ENCODE measurements at places on chromosomes 11 and 22.

GRCh38 chr11:128776424-128777284, 82.8 kb downstream of the FLI1 start:
- DNase-seq, result no peak

DNA sequence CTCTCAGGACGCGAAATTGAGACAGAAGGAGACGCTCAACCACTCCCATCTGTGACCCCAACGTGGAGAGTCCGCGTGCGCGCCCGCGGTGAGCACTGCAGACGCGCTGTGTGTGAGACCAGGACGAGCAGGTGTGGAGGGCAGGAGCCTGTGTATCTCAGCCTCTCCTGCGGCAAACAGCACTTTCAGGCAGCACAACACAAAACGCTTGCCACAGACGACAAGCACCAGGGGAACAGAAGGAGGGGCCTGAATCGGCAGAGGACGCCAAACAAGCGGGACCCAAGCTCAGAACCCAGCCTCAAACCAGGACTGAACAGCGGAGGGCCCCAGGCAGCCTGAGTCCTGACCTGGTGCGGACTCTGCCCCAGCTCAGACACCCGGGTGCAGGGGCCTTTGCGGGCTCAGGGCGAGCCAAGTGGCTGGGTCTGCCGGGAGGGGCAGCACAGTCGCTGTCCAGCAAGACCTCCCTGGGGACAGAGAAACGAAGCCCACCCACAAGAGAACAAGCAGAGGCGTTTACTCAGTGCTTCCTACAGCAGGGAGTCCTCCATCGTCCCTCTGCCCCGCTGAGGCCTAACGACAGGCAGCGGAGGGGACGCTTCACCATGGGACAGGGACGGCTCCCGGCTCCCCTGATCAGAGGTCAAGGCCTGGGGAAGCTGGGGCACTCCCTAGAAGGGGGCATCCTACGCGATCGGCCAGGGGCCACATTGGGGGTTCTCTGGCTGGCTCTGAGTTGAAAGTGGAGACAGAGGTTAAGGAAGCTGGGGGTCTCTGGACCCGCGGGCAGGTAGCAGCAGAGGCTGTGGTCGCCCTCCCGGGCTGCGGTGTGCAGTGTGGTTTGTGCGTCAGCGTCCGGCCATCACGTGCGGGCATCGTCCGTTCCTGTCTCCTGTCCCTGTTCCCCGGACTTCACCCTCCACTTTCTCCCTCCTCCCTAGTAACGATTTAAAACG, 560.8 kb downstream of the BRD1 start:
- DNase-seq, result no peak

DNA sequence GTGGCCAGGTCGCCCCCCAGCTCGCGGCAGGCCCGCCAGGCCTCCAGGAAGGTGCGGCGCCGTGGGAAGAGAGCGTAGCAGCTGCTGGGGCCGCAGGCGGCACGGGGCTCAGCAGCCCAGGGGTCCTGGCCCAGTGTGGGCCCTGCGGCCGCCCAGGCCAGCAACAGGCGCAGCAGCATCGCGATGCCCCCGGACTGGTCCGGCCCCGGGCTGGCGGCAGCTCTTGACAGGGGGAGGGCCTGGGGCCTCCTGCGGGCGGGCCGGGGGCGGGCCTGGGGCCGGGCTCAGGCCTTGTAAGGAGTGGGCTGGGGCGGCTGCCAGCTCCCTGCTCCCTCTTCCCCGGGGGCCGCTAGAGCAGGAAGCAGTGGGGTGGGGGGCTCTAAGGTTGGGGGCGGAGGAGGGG, at the start of gene CD248:
TSS of gene CD248 (minus strand) at position 196 of the 403 bp plus-strand sequence. CDS start at position 179, 17 bp downstream.
- DNase-seq, result no peak

GRCh38 chr11:35232891-35233330, 93.9 kb downstream of the CD44 start:
- no peak for DNase-seq

DNA sequence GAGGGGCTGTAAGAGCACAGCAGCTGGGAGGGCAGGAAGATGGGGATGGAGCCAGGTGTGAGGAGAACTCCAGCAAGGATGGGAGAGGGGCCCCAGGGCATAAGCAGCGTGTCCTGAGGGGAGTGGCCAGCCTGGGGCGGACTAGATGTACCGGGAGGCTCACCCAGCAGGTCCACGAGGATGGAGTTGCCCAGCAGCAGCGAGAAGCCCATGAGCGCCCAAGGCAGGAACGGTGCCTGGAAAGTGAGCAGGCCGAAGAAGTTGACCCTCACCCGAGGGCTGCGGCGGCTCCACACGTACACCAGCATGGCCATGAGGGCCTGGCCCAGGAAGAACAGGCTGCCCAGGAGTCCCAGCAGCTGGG, 1.3 kb downstream of the DERL3 start:
- no peak for DNase-seq

DNA sequence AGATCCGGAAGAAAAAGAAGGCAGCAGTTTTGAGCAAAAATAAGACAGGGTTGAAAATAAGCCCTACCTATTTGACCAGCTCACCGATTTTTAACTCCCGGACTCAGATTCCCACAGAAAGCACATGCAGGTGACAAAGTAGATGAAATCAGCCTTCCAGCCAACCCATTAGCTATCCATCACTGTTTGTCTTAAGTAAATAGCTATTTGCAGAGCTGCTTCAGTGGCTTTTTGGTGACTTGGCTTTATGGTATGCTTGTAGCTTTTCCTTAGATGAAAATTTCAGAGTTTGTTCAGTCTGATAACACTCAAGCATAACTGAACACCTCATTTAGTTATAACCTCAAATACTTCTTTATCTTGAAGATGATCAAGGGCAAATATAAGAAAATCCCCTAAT, 192.6 kb downstream of the HIPK3 start:
- DNase-seq, result no peak

DNA sequence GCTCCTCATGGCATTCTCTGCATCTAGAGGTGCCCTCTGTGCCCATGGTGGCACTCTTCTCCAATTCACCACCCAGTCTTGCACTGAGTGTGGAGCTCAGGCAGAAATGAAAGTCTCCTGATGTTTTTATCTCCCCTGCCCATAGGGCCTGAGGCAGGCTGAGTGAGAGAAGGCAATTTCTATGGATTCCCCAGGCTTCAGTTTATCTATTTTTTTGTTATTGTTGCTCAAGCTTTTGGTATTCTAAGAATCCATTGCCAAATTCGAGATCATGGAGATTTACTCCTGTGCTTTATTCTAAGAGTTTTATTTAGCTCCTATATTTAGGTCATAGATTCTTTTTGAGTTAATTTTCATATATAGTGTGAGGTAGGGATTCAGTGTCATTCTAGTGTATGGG, 40.7 kb downstream of the TSPAN18 start:
- DNase-seq, result no peak

DNA sequence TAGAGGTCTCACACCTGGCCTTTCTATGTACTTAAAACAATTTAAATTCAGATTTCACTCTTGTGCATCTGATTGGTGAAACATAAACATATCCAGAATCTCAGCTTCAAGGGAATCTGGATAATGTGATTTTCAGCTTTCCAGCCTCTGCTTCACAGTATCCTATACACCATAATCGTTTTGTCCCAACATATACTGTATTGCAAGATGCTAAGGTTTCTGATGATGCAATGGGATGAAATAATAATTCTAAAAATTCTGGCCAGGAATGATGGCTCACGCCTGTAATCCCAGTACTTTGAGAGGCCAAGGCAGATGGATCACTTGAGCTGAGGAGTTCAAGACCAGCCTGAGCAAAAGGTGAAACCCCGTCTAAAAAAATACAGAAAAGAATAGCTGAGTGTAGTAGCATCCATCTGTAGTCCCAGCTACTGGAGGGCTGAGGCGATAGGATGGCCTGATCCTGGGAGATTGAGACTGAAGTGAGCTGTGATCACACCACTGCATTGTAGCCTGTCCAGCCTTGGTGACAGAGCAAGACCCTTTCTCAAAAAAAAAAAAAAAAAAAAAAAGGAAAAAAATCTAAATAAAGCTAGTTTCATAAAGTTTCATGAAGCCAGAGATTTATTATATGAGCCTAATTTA, 41.0 kb upstream of the CTSC start:
- DNase-seq, result no peak

GRCh38 chr11:1603629-1604028, 4.6 kb downstream of the KRTAP5-3 start:
- peak; percentile 15 for DNase-seq

DNA sequence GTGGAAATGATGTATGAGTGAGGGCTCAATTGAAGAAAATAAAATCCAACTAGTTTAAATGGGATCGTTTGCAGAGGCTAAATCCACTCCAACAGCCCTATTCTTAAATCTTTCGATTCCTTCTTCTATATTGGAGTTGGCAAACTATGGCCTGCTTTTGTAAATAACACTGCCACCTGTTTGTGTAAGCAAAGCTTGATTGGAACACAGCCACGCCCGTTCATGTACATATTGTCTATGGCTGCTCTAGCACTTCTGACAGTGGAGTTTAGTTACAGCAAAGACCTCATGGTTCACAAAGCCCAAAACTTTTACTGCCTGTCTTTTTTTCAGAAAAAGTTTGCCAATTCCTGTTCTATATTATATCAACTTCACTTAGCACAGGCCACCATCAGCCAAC, 40.6 kb upstream of the RCN1 start:
- no peak for DNase-seq

- DNase-seq, result no peak
Observed at GRCh38 chr22:42895087-42895486, 38.0 kb upstream of the ARFGAP3 start.

DNA sequence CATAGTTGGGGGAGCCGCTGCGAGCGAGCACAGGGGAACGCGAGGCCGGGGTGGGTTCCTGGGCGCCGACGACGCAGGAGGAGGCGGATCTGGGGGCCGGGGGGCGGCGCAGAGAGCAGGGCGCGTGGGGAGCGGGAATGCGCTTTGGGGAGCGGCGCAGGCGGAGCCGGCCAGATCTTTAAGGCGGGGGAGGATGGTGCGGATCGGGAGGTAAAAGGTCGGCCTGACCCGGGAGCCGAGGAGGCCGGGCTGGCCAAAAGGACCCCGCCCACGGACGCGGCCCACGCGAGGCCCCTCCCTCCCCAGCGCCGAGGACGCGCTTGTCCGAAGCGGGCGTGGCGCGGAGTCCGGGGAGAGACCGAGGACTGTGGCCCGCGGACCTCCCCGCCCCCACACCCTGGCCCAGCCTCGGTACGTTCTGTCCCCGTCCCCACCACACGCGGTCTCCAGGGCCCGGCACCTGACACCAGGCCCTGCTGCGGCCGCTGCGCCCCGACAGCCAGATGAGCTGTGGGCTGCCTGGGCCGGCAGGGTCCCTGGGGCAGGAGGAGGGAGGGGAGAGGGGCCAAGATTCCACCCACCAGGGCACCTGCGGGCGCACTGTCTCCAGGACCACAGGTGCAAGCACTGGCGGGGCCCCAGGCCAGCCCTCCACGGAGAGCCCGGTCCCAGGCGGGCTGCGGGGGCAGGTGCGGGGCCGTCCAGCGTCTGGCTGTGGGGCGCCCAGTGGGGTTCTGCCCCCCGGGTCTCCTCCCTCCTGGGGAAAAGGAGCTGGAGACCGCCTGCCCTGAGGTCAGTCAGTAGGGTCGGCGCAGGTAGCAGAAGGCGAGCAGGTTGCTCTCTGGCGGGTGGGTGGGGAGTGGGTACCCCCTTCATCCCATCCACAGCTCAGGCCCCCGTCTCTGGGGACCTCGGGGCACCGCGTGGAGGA, 10.9 kb downstream of the PIM3 start:
- DNase-seq, result no peak

DNA sequence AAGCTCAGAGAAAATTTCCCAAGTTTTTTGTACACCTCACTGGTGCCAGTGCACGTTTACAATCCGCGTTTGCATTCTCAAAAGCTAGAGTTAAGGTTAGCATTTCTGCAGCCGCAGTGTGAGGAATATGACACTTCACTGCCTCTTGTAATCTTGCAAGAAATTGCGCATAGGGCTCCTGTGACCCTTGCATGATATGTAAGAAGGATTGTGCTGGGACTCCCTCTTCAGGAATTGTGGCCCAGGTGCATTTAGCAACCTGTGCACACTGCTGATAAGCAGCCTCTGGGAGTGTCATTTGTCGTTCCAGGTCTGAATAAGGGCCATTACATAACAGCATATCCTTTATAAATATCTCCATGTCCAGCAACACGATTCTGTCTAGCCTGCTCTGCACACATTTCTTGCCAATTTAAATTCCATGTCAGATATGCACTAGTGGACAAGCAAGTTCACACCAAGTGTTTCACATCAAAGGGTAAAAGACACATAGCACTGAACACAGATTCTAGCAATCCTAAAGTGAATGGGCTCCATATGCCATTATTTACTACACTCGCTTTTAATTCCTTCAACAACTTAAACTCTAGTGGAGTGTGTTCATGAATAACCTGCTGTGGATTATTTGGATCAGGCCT, 69.2 kb upstream of the INCENP start:
- peak; percentile 6 for DNase-seq

DNA sequence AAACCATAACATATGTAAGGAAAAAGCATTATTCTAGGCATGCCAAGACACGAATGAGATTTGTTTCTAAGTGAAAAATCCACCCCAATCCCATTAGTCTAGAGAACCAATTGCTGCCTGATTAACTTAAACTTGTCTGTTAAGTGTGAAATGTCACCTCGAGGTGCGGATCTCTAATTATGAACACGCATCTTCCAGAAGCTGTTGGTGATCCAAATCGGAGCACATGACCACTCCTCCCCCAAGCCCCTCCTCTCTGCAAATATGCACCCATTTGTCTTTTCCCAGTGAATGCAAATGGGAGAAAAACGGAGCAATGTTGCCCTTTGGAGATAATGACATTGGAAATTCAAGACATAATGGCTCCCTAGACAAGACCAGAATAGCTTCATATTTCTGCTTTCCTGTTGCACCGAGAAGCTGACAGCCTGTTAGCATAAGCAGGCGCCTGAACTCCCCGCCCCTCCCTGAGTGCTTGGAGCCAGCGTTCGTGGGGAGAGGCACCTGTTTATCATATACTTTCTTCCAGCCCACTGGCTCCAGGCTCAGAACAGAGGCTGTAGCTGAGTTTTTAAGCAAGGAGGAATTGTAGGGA, 6.0 kb upstream of the FXYD6 start:
- DNase-seq, result peak; percentile 31

DNA sequence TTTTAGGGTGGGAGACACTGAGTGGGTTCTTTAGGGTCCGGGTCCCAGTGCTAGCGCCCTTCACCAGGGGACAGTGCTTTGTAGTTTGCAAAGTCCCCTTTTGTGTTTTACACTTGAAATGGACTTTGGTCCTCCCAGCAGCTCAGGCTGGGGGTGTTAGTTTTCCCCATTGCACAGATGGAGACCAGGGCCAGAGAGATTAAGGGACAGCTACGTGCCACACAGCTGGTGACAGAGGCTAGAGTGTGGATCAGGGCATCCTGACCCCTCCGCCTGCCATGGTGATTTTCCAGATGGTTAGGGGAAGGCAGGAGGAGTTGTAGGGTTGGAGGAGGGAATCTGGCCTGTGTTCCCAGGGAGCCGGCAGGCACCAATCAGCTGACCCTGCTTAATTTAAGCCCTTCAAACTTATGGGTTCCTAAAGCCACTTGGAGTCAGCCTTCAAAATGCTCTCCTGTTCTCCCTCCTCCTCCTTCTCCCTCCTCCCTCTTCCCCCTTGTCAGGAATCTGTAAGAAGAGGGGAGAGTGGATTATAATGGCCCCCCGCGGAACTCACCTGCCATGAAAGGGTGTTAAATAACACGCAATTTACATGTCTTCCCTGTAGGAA, 22.5 kb upstream of the MPPED1 start:
- DNase-seq, result no peak

- no peak for DNase-seq
Observed at GRCh38 chr22:45470871-45471270, 31.8 kb upstream of the FBLN1 start.

- no peak for DNase-seq
Observed at GRCh38 chr11:67195971-67196456, 70.3 kb upstream of the GRK2 start.
